RPMI8226 (cell line): ENCODE measurements at places on chromosomes 6 and 20.

- no peak for DNase-seq
These were observed 1.9 kb downstream of the CST7 start for GRCh38 chr20:24950836-24951525.

GRCh38 chr6:111024681-111025080 lies 42.8 kb downstream of the RPF2 start:
- no peak for DNase-seq

DNA sequence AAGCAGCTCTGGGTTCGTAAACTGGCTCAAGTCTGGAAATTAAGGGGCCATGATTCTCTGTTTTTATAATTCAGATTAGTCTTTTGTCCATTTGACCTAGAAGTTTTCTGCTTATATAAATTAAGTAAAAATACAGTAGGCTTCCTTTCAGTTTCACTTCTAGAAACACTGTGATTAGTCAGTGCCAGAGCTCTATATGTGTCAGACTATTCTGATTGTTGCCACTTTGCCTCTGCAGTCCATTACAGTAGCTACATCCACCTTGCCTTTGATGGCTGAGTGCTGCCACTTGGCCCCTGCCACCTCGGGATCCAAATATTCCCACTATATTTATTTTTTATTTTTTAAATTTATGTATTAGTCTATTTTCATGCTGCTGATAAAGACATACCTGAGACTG lies 7.9 kb downstream of the ZC2HC1B start:
- peak; percentile 4 for DNase-seq

- no peak for DNase-seq
These were observed 59.5 kb upstream of the BMP2 start for GRCh38 chr20:6708010-6708409.

- DNase-seq, result no peak
These were observed 273.0 kb upstream of the TAB2 start for GRCh38 chr6:149044528-149044927.

DNA sequence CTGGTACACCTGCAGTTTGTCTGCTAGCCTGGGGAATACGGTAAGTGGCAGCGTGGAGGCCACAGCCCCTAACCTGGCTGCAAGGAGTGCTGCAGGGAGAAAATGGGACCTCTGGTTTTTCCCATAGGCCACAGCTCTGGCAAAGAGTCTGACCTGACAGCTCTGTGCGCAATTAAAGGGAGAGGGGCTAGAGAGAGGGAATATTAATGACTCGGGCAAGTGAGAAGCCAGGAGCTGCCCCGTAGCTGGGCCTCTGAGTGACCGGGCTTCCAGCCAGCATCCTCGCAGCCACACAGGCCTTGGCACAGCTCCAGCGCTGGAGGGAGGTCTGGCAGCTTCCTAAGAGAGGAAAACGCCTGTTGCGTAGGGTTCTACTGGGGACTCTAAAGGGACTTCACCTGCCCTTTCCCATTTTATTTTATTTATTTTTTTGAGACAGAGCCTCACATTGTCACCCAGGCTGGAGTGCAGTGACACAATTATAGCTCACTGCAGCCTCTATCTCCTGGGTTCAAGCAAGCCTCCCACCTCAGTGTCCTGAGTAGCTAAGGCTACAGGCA lies 18.2 kb upstream of the OCSTAMP start:
- peak; percentile 87 for DNase-seq

DNA sequence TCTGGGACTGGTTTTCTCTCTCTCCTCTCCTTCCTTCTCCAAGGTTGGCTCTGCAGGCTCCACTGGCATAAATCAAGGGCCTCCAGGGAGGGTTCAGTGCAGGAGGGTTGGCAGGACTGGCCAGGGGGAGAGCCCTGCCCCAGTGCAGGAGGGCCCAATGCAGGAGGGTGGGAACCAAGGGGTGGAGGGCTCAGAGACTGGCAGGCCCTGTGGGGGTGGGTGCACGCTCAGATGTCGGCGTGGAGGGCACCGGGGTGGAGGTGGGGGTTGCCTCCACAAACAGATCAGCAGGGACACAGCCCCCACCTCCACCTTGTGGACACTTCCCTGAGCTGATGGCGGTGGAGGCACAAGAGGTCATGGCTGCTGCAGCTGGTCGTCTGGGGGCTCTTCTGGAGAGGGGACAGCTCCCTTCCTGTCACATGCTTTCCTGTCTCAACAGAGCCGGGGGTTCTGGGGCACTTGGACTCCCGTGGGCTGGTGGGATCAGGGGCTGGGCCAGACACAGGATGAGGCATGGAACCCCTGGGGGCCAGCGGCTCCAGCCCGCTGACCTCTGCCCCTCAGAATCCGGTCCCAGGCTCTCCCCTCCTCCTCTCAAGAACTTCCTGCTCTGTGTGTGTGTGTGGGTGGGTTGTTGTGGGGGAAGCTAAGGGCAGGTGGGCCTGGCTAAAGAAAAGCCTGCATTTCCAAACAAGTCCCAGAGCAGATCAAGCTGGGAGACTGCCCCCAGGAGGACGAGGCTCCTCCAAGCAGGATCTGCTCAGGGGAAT lies 2.7 kb upstream of the ABHD16B start:
- DNase-seq, result no peak

GRCh38 chr20:55514531-55514930 lies 490.8 kb downstream of the CBLN4 start:
- DNase-seq, result no peak

DNA sequence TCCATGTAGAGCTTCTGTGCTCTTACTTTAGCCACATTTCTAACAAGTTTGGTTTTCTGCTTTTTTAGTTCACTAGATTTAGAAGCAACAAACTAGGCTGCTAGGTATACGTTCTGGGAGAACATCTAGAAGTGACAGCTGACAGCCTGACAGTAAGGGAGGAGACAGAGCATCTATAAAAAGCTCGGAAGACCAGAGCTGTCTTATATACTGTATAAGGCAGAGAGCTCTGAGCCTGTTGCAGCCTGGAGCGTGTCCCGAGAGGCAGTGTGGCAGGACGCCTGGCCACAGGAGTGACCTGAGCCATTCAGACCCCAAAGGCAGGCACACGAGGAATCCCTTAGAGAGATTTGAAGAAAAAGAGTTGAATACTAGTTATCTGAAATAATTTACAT lies 24.6 kb downstream of the PPP1R14C start:
- DNase-seq, result peak; percentile 5

- DNase-seq, result no peak
These were observed 18.0 kb downstream of the ELOVL2 start for GRCh38 chr6:11025921-11026635.

DNA sequence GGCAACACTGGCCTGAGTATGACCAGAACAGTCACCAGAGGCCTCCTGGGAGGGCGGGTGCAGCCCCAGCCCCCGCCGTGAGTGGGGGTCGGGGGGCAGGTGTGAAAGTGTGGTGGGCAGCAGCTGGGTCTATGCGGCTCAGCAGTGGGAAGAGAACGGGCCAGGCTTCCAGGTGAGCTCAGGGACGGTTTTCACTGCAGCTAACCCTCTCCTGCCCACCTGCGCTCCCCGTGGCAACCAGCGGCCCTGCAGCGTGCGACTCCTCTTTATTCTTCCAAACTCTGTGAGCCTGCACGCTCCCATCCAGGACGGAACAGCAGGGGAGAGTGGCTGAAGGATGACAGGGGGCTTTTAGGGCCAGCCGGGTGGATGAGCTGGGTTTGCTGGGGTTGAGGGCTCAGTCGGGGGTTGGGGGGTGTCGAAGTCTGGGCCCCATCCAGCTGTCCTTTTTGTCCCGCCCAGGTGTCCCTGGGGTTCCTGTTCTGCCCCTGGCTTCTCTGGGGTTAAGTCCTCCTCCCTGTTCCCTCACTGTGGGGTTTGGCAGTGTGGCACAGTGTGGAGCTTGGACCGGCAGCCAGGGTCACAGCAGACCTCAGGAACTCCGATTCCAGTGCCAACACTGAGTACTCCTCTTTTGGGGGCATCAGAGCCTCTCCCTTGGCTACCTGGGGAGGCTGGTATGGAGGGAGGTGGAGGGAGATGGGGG lies 859 bp upstream of the BIRC7 start:
- peak; percentile 71 for DNase-seq

GRCh38 chr6:142821860-142822259 lies 123.1 kb downstream of the HIVEP2 start:
- no peak for DNase-seq

GRCh38 chr6:79436241-79436640 lies 101.0 kb downstream of the LCA5 start:
- DNase-seq, result no peak

GRCh38 chr6:70371454-70372105 lies 41.7 kb upstream of the FAM135A start:
- DNase-seq, result peak; percentile 87

- no peak for DNase-seq
These were observed 80.6 kb downstream of the LAMA2 start for GRCh38 chr6:128963561-128963960.

DNA sequence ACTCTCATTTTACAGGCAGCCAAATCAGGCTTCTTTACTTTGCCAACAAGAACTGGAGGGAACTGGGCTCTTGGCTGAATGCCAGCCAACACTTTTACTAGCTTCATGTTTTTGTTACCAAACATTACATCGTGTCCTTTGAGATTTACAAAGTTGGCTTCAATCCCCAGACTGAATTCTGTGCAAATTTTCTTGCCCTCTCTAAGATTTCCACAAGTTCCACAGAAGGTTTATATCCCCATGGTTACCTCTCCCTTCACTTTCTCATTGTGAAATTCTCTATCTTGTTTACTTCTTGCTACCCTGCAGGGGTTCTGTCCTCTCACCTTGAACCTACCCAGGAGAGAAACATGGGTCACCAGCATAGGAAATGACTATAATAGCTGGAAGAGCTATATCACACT lies 37.6 kb upstream of the PLCB1 start:
- DNase-seq, result peak; percentile 32

DNA sequence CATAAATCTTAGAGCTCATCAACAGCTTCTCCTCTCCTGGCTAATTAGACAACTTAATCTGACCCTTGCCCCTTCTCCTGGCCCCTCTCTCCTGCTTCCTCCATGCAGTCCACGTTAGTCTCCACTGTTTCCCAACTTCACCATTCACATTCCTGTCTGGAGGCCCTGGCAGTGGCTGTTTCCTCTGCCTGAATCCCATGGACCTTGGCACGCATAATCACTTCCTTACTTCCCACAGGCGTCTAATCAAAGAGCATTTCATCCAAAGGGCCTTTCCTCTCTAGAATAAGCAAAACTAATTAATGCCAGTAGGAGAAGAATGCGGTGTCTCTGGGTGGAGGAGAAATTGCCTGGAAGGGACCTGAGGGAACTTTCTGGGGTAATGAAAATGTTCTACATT lies 16.4 kb upstream of the XRN2 start:
- no peak for DNase-seq

DNA sequence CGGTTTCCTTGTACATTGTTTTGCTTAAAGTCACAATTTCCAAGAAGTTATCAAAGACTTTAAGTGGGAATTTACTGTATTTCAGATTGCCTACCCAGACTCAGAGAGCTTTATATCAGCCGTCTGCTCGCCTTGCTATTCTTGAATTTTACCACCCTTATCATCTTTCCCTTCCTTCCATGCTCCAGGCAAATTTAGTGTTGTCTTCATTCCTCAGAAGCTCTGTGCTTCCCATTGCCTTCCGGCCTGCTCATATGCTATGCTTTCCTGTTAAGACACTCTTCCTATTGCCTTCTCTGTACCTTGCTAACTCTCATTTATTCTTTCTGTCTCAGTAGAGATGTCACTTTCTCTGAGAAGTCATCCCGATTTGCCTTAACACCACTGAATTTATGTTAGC lies 52.1 kb downstream of the CD2AP start:
- DNase-seq, result no peak

DNA sequence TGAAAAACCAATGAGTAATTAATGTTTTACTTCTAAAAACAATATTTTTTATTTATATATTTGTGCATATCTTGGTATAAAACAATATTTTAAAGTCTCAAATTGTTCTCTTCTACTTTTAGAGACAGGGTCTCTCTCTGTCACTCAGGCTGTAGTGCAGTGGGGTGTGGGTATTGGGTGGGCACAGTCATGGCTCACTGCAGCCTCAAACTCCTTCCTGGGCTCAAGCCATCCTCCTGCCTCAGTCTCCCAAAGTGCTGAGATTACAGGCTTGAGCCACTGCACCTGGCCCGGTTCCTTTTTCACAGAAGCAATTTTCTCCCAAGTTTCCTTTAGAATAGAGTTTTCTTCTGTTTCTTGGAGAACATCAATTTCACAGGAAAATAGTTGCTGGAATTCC lies 102.8 kb downstream of the TMEM242 start:
- DNase-seq, result no peak

DNA sequence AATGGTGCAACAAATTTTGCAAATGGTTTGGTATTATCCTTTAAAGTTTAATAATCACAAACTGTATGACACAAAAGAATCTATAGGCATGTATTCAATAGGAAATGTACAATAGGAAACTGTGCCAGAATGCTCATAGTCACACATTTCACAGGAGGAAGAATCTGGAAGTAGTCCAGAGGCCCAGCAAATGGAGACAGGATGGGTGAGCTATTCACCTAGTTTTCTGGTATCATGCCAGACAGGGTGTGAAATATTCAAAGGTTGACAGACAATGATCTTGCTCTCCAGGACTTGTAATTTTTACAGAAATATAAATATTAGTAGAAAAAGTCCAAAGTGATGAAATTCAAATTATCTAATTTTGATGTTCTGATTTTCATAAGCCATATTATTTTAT lies 520.1 kb upstream of the IMPG1 start:
- no peak for DNase-seq

DNA sequence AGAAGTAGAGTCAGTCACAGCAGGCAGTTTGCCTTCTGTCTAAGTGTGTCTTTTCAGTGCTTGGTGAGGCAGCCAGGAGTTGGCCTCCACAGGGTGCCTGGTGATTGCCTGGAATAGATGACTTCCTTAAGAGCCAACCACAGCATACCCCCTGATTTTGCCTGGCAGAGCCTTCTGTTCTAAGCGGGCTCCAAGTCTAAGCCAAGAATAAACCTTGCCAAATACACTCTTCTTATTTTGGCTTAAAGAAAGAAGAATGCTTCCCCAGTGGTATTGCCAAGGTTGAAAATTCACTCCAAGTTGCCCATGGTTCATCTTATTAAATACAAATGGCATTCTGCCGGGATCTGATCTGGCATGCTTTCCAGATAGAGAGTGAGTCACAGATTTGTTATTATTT lies 1424.8 kb upstream of the EYS start:
- no peak for DNase-seq

- DNase-seq, result no peak
These were observed 31.3 kb downstream of the SLC22A3 start for GRCh38 chr6:160379466-160379865.

DNA sequence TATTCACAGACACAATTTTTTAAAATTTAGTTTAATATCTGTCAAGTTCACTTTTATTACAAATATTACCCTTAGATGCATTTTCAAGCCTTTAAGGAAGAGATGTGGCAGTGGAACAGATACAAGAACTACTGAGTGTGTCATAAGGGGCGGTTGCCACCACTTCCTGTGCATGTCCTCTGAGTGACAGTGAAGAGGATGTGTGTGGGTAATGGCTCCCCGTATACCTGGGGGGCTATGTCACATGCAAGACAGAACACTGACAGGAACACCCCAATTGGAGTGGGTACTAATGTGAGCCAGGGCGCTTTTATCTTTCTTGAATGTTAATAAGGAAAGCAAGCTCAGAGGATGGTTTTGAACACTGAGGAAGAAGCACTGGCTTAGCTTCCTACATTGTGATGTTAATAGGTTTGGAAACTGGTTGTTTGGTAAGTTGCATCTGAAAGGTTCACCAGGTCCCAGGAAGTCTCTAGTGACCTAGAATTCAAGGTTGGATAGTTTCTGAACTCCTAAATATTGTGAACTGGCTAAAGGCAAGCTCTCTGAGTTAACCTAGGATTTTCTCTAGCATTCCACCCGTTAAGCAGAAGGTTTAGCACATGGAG lies 83.4 kb upstream of the ASF1A start:
- DNase-seq, result no peak
